Upper lobe of left lung (tissue), 6 donors: ENCODE measurements at places on chromosomes 1 and 21. TPM values are rescaled to one million over a fixed set of nuclear protein-coding genes. Genes with fewer than 3 reads are reported as not detected.

DNA sequence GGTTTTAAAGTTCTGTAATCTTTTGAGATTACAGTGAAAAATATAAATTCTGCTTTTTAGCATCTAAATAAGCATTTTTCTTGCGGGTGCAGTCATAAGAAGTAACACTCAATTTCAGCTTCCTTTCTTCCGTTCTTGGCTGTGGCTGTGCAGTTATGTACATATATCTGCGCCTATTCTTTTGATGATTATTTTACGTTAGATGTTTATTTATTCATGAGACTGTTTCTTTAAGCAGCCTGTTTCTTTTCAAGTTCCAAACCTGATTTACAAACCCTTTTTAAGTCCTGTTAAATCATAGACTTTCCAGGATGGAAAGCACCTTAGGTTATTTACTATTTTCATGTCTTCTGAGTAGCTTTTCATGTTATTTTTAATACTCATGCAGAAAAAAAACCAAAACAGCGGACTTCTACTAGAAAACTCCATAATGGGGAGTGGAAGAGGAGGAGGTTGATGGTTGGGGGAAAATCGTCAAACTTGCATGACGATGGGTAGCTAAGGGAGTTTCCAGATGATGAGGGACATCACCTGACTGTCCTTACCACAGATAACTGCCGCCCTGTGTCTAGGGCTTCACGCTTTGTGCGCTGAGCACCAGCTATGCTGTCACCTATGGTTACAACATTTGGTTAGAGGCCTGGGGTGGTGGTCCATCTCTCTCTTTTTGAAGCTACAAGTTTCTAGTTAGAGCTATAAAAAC lies 2.6 kb downstream of the PRDM2 start:
- DNase-seq, result no peak

DNA sequence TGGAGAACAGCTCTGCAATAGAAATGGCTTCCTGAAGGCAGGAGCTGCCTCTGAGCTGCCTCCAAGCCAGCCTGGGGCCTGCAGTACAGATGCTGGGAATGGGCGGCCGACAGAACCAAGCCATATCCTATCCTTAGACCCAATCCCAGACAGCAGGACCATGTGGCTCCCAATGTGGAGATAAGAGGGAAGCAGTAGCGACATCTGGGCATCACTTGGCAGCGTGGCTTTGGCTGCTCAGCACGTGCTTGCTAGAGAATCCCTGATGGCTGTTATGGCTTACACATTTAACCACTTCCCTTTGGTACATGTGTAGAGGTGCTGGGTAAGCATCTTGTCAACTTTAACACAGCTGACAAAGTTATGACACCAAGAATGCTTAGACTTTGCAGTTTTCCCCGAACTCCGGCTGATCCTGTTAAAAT lies 87.7 kb downstream of the MAN1C1 start:
- DNase-seq, result no peak

Gene HPCAL4
- 0.20 TPM for total RNA-seq

- DNase-seq, result no peak
Measured at GRCh38 chr1:58778385-58779000, 5.4 kb downstream of the JUN start.

GRCh38 chr1:94772230-94772641 lies 47.9 kb upstream of the SLC44A3 start:
- DNase-seq, result peak; percentile 83

DNA sequence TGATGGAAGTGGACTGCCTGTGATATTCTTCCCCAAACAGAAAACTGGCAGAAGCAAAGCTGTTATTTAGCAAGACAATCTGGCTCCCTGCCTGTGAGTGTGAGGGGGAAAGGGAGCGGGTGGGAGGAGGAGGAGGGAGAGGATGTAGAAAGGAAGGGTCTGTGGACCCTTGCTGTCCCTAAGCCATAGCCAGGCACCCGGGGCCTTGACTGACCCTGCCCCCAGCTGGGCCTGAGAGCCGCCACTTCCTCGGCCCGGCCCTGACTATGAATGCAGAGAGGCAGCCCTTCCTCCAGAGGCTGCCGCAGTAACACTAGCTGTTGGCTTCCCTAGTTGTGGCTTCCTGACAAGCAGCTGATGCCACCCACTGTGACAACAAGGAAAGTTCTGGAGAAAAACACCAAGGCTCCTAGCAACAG lies 13.9 kb downstream of the PLA2G2F start:
- no peak for DNase-seq

DNA sequence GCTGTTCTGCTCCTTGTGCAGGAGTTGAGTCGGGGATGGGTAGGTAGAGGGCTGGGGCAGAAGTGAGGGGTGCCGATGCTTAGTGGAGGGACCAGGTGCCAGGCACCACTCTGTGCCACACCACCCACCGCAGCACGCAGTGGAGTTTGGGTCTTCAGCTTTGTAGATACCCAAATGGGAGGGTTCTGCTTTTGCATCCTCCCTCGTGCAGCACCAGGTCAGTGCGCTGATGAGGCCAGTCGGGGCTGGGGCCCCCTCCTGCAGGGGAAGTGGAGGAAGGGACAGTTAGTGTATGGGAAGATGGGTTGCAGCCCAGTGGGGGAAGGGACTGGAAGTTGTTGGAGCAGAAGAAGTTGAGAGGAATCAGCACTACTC lies 244.0 kb downstream of the RHOU start:
- peak; percentile 49 for DNase-seq

GRCh38 chr1:112850034-112850757 lies 105.8 kb downstream of the SLC16A1 start:
- DNase-seq, result peak; percentile 60

Gene DIO1
- not detected for total RNA-seq

DNA sequence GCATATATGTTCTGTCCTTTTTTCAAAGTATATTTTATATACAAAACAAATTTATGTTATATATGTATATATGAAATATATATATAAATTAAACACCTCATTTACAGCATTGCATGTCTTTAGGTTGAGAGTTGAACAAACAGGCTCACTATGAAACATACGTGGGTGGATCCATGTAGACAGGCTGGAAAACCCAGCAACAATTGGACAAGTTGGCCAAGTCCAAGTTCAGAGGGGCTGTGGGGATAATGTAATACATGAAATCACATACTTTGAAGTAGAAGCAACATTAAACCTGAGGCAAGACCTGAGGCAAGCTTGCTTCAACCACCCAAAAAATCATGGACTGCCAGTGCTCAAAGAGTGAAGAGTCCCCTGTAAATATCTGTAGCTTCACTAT lies 39.7 kb downstream of the KCNJ6 start:
- no peak for DNase-seq

DNA sequence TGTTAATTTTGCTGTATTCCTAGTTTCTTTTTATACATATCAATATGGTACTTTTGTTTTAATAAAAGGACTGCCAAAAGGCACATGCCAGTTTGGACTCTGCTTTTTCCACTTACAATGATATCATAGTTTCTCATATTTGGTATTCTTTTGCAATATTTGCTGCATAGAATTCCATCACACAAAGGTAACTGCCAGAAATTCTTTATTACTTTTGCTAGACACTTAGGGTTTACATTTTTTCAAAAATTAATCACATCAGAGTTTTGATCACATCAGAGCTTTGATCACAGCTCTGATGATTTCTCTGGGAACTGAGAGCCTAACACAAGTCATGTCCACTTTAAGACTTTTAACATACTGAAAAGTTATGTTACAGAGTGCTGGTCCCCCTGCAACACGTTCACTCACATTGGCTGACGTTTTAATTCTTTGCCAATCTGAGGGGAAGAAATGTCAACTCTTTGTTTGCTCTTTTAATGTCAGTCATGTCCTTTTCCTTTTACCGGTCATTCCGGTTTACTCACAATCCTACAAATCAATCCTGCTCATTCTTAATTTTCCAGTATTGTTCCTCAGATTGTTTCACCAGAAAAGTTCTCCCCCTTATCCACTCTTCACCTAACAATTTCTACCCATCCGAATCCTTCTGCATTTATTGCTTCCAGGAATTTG lies 1.1 kb upstream of the CD46 start:
- DNase-seq, result no peak

Gene TGFB2
- 13.7 TPM for total RNA-seq

- no peak for DNase-seq
Measured at GRCh38 chr1:162134646-162135045, 65.2 kb downstream of the NOS1AP start.

DNA sequence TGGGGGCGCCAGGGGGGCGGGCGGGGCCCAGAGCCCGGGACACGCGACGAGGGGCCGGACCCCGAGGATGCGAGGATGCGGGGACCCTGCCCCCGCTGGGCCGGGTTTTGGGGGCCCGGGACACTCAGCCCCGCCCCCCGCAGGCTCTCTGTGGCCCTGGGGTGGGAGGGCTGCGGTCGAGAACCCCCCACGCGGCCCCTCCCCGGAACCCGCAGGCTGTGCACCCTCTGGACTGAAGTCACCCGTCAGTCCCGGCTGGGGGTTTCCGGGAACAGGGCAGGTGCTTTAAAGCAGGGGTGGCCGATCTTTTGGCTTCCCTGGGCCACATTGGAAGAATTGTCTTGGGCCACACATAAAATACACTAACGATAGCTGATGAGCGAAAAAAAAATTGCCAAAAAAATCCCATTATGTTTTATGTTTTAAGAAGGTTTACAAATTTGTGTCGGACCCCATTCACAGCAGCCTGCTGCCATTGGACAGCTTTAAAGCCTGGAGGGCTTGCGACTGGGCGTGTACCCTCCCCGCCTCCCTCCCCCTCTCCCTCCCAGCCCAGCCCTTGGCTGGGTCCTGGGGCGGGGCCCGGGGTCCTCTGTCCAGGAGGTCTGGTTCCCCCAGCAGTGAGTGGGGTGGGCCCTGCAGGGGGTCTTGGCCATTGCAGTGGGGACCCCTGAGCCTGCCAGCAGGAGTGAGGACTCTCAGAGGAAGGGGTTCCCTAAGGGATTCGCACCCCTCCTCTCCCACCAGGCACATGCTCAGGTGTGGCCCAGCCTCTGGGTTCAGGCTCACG lies 21.6 kb upstream of the C1orf159 start:
- DNase-seq, result peak; percentile 86

Gene DYRK1A
- 81.6 TPM for total RNA-seq

DNA sequence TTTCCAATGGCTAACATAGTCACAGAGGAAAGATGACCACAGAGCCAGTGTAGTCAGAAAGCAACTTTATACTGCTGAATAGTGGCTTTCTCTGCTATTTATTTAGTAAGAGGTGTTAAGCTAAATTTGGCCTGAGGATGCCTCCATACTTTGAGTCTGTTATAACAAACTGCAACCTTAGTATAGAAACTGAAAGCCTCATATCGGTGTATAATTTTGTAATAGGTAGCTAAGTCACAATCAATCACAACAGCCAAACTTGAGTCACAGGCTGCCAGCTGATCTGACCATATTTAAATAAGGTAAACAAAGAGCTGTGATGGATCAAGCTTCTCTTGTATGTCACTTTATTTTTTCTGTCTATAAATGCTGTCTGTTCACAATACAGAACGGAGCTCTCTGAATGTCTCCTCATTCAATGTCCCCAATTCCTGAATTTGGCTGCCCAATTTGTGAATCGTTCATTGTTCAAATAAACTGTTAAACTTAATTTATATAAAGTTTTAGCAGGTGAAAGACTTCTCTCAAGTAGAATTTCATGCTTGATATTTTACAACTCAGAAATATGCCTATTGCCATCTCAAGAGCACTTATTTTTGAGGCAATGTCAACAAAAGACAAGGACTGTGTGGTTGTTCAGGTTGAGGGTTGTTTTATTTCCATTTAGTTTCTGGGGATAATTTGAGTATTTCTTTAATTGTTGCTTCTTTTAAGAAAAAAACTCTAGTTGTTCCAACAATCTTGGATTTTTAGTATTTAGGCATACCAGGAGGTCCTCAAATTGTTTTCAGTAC lies 339.7 kb upstream of the B3GALT2 start:
- no peak for DNase-seq

DNA sequence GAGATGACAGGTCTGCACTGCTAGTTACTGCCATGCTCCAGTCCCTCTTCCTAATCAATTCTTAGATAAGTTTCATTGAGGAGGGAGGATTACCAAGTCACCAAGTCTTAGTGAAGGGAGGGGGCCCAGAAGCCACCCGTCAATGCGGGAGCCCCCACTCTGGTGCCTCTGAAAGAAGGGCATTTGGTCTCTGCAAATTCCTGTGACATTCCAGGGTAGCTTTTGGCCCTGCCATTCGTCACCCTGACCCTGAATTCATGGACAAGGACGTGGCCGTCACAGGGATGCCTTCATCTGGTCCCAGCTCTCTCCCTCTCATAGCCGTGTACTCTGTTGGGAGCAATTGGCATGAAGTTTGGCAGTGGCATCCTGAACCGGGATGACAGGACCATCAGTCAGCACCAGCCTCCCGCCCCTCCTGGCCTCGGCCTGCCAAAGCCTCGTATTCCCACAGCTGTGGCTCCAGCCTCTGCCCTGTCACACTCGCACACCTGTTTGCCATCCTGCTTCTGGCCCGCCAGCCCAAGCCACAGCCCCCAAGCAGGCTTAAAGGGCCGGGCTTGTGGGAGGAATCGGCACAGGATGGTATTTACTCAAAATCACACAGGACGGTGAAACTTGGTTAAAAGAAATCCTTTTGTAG lies 150.7 kb downstream of the CLIC6 start:
- no peak for DNase-seq

DNA sequence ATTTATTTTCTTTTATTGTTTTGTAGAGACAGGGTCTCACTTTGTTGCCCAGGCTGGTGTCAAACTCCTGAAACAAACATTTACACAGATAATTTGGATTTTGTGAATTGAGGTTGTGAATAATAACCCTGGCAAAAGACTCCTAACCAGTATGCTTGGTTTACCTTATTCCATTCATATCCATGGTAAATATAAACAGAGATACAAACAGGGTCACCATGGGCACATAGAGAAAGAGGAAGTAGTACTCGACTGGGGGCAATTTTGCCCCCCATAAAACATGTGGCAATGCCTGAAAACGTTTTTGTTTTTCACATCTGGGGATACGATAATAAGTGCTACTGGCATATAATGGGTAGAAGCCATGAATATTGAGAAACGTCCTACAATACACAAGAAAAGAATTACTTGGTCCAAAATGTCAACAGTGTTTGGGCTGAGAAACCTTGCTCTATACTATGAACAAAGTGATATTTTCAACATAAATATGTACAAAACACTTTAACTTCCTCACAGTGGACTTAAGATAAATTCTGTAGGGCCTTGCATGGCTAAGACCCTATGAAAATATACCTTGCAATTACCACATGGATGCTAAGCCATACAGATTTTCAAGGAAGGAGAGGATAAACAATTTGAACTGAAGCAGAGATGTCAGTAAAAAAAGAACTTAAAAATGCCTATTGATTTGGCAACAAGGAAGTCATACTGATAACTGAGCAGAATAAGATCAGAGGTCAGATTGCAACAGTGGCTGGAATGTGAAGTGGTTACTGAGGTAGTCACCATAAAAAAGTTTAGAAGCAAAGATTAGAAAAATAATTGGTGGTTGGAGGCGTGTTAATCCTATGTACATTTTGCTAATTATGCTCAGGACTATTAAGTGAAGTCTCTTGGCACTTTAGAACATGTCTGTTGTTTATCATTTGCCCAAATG lies 27.4 kb upstream of the ASPM start:
- DNase-seq, result peak; percentile 46

GRCh38 chr1:70043804-70044203 lies 161.6 kb downstream of the LRRC40 start:
- no peak for DNase-seq
